ENCODE measurements at places on chromosomes 7 and 10. TPM values are rescaled to one million over a fixed set of nuclear protein-coding genes. Genes with fewer than 3 reads are reported as not detected.

Gene MCM10
- total RNA-seq: 21.1 TPM

Gene ITIH5
- 1.1 TPM for total RNA-seq

Gene PDZD7
- total RNA-seq: 1.00 TPM

Gene DNAJC12
- total RNA-seq: 2.2 TPM

Gene KIAA1549
- 2.2 TPM for total RNA-seq

Gene ICA1
- total RNA-seq: 12.4 TPM

Gene SDK1
- total RNA-seq: 1.7 TPM

Gene PAX4
- not detected for total RNA-seq

Gene ZNF239
- total RNA-seq: 1.7 TPM

Gene ATP6V1F
- total RNA-seq: 169 TPM

Gene CYP17A1
- not detected for total RNA-seq

Gene TWIST1
- not detected for total RNA-seq

Gene CPEB3
- total RNA-seq: 0.77 TPM

Gene EGFR
- total RNA-seq: 0.33 TPM

Gene BAZ1B
- total RNA-seq: 57.3 TPM

Gene MMRN2
- total RNA-seq: 0.15 TPM

Gene AGAP4
- 6.2 TPM for total RNA-seq

Gene ANKRD1
- total RNA-seq: not detected

Gene TIMM23
- 95.9 TPM for total RNA-seq

Gene HOXA4
- 1.4 TPM for total RNA-seq

Gene SFTPD
- total RNA-seq: not detected
